ENCODE measurements at places on chromosomes 1 and 21.
A peak's percentile ranks its signal among the peaks of the same experiment; 100 is the strongest.

GRCh38 chr1:43293176-43293575 lies 7.6 kb upstream of the TIE1 start:
- DNase-seq: no peak

- DNase-seq: no peak
Measured at GRCh38 chr1:86616871-86617270, 70.0 kb downstream of the CLCA4 start.

GRCh38 chr1:115826628-115827027 lies 14.3 kb downstream of the NHLH2 start:
- DNase-seq: no peak

DNA sequence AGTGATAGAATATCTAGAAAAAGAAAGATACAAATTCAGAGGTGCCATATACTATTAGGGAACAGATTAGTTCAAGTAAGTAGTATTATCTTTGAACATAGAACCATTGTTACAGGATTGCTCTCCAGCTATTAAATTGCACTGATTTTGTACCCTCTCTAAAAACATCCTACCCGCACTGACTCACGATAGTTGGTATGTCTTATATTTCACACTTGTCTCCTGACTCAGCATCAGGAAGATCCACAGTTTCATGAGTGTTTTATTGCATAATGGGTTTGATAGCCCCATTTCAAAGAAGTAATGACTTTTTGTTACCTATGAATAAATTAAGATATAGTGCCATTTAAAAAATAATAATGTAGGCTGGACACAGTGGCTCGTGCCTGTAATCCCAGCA lies 6.0 kb downstream of the TATDN3 start:
- DNase-seq: no peak

DNA sequence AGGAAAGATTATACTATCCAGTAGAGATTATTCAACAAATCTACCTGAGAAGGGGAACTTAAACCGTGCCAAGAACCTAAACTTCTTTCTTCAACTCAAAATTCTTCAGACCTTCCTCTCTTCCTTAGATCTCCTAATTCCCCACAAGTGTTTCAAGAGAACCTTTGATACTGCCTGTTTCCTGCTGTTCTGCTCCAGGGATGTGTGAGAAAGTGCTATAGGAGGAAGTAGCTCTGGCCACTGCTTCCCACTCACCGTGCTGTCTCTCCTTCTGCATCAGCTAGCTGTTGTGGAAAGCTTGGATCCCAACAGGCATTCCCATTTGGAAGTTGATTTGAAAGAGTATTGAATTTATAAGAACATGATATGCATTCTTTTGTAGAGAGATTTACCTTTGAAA lies 4.5 kb upstream of the NOS1AP start:
- no peak for DNase-seq

- no peak for DNase-seq
Measured at GRCh38 chr1:101221945-101222429, 14.8 kb upstream of the S1PR1 start.

- no peak for DNase-seq
Measured at GRCh38 chr1:247360116-247360898, 28.6 kb upstream of the ZNF496 start.

- DNase-seq: no peak
Measured at GRCh38 chr21:42350318-42350910, 380 bp downstream of the TFF2 start.

GRCh38 chr21:32537569-32537881 lies 47.8 kb downstream of the TCP10L start:
- DNase-seq: no peak

GRCh38 chr1:55955016-55955621 lies 624.2 kb downstream of the PLPP3 start:
- DNase-seq: no peak

DNA sequence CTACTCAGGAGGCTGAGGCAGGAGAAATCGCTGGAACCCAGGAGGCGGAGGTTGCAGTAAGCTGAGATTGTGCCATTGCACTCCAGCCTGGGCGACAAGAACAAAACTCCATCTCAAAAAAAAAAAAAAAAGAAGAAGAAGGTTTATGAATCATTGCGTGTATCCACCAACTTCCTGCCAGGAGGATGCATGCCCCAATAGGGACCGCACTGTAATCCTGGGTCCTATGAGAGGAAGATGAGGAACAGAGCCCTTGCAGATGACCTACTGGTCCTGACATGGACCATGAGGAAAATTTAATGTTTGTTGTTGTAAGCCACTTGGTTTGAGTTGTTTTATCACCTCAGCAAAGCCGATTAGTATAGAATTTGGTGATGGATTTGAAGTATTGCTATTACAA lies 56.7 kb downstream of the PTGS2 start:
- no peak for DNase-seq

DNA sequence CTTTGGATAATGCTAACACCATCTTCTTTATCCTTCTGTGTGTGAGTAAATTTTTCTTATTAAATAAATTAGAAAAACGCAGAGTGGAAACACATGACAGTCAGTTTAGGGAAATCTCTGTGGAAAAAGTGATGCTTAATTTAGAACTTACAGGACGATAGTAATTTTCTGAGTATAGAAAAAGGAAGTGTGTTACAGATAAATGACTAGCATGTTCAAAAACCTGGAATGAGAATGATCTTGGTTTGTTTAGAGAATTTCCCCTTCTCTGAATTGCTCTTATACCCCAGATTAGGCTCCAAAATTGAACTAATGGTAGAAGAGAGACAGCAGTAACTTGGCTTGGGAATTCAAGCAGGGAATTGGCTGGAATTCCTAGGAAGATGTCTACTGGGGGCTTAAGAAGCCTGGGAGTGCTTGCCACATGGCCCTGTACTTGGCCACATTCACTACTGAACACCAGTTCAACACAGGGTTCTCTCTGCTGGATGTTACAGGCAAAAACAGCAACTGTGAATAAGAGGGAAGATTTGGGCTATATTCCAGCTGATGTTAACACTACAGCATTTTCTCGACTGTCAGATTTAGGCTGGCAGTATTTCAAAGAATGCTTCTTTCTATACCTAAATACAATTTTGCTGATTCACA lies 1004.2 kb downstream of the TTLL7 start:
- DNase-seq: no peak

GRCh38 chr1:9687120-9687873 lies 35.8 kb downstream of the PIK3CD start:
- DNase-seq: peak; percentile 45

DNA sequence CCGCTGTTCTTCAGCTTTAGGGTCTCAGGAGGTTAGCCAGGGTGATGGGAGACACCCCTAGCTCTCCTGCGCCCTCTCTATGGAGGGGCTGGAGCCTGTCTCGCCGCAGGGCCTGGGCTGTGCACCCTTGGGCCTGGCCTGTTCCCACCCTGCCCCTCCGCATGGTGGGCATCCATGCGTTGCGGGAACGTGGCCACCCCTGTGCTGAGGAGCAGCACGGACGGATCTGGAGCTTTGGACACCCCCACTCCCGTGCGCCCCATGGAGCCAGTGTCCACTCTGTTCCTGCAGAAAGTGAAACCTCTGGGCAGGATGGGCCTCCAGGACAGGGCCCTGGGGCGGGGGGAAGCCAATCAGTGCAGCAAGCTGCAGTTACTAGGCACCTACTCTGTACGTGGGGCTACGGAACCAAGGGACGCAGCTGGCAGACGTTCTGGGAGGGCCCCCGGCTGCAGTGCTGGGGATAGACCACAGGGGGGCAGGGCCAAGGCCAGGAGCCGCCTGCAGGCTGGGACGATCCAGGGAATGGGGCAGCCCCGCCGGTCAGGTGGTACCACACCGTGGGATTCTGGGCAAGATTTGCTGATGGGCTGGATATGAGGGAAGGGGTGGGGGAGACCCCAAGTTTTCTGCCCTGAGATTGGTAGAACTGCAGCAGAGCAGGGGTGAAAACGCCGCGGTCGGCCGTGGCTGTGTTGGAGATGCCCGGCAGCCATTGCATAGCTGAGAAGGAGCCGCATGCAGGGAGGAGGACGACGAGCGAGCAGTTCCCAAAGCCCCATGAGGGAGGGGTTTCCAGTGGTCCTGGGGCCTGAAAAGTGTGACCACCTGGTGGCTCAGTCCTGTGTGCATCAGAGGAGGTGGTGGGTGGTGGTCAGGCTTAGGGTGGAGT lies 43.3 kb downstream of the TP73 start:
- no peak for DNase-seq

GRCh38 chr1:197218857-197219256 lies 49.2 kb upstream of the CRB1 start:
- DNase-seq: no peak

DNA sequence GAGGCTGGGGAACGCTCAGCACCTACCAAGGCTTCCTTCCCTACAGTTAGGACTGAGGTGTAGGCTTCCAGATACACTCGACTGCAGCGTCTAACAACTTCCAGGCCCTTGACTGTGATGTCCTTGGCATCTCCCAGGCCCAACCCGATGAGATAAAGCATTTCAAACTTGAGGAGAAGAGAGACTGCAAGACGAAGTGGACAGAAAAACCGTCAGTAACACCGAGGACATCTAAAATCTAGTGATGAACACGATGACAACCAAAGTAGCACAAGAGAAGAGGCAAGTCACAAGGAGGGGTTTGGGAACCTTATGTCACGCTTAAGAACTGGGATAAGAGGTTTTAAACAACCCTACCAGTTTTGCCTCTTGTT lies 314 bp downstream of the DPH5 start:
- DNase-seq: no peak

DNA sequence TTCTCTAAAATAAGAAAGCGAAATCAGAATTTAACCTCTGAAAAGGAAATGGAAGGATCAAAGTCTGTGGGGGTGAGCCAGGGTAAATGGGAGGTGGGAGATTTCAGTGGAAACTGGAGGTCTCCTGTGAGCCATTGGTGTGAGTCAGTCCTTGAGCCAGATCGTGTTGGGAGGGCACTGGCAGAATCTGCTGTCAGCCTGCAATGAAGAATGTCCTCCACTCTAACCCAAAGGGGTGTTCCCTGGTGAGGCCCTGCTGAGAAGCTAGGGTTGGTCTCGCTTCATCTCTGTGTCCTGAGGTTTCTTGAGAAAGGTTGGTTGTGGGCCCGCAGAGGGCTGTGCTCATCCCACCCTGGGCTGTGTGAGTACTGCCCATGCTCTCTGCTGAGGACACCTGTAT lies 2.4 kb downstream of the QSOX1 start:
- DNase-seq: no peak

DNA sequence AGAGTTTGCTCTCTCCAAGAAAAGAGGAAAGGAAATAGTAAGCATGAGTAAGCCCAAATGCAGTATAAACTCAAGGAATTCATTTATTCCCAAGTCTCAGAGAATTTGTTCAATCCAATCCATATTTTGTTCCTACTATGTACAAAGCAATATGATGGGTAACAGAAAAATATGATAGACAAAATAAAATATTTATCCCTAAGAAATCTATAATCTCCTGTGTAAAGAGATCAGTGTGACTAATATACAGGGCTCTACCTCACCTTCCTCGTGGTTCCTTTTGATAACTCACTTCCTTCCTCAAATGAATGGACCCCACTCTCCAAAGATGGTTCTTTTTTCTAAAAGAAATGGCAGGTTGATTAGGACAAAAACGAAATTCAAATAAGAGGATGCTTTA lies 7.6 kb downstream of the CLSPN start:
- DNase-seq: no peak

DNA sequence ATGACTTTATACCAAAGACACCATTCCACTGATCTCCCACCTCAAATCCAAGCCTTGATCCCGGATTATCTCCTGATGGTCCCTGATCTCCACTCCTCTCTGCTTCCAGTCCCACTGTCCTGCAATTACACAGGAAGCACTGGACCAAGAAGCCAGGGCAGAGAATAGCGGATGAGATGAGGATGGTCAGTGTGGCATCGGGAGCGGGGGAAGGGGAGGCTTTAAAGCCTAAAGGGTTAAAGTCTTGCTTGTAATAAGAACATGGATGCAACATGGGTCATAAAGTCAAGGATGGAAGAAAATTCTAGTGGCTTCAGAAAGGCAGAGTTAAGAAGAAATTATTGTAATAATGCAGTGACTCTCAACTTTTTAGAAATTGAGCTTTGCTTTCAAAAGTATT lies 364.0 kb upstream of the DUSP10 start:
- DNase-seq: no peak

DNA sequence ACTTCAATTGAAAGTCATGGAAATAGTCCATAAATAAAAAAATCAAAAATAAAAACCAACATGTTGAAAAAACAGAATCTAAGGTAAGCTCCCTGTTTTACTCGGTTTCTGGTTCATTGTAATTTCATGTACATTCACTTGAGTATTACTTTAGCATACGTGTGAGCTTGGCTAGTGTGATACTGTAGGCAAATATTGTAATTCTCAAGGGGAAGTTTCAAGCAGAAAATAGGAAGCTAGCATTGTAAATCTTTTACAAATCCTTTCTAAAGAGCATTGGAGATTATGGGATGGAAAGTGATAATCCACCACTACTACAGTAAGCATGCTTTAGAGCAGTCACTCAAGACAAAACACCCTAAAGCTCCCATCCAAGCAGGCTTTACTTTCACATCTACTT lies 3.3 kb upstream of the LPAR3 start:
- no peak for DNase-seq

GRCh38 chr1:205920159-205920558 lies 23.1 kb downstream of the SLC26A9 start:
- no peak for DNase-seq

GRCh38 chr1:206802401-206802800 lies 30.1 kb upstream of the IL10 start:
- DNase-seq: no peak

- DNase-seq: no peak
Measured at GRCh38 chr1:59502009-59502691, 205.3 kb downstream of the FGGY start.

DNA sequence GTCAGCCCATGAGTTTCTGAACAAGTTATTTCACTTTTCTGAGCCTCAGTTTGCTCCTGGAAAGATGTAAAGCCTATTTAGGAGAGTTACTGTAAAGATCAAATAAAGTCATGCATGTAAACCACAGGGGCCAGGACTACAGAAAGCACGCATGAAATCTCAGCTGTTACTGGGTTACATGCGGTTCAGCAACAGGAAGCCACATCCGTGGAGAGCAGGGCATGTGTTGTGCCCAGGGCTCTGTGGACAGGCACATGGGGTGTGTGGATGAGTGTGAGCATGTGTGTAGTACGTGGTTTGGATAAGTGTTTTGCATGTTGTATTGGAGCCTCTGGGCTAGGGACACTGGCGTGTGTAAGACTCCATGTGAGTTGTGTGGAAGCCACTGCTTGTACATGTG lies 2.2 kb upstream of the EPHA2 start:
- DNase-seq: no peak
